ENCODE measurements at places on chromosomes 6 and 20.

DNA sequence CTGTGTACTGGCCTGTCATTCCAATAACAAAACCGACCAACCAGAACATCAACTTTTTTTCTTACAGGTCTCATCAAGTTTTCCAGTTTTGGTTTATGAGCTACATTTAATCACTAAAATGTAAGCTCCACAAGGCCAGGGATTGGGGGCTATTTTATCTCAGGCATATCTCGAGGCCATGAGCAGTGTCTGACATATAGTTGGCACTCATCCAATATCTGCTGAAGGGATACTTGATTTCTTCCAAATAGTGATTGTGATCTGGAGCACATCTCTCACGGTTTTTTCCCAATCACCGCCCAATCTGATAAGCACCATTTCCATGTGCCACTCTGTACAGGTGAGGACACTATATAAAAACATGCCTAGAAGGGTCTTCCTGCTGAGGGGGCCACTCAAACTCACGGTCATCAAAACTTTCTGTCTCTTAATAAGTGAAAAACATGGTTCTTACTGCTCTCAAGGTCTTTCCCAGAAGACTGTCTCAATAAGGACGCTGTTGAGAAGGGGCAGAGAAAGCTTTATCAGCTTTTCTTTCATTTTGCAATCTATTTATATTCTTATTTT, 65.5 kb downstream of the MAN1A1 start:
- DNase-seq: no peak

DNA sequence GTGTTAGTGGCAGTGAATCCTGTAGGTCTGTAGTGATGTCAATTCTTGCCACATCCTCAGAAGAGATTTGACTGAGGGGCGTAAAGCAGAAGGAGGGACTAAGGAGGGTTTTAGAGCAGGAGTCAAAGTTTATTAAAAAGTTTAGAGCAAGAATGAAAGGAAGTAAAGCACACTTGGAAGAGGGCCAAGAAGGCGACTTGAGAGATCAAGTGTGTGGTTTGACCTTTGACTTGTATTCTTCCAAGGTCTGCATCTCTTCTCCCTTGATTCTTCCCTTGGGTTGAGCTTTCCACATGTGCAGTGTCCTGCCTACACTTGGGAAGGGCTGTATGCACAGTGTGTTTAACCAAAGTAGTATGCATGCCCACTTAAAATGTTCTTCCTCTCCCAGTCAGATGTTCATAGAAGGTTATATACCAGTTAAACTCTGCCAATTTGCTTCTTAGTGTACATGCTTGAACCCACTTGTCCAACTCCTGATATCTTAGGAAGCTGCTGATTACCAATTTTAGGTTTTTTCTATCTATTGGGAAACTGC, 627.6 kb downstream of the MMUT start:
- DNase-seq: no peak

DNA sequence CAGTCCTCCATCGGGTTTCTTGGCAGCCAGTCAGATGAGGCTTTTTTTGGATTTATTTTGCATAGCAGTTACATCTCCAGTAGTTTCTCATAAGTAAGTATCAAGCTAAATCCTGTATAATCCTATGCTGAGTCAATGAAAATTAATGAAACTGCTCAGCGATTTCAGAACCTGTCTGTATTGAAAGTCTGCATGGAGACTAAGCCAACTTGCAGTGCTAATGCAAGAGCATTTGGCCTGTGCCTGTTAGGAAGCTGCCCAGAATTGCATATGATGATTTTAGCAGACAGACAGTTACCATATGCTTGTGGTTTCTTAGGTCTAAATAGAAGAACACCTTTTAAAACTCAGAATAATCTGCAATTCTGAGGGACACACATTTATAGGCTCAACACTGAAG, 25.2 kb upstream of the LRRN4 start:
- DNase-seq: no peak

- DNase-seq: no peak
Measured at GRCh38 chr6:108468346-108468745, 92.4 kb upstream of the FOXO3 start.

GRCh38 chr6:31332637-31333602, 24.1 kb downstream of the HLA-B start:
- no peak for DNase-seq

- no peak for DNase-seq
Measured at GRCh38 chr20:63497138-63497945, 1.5 kb downstream of the EEF1A2 start.

DNA sequence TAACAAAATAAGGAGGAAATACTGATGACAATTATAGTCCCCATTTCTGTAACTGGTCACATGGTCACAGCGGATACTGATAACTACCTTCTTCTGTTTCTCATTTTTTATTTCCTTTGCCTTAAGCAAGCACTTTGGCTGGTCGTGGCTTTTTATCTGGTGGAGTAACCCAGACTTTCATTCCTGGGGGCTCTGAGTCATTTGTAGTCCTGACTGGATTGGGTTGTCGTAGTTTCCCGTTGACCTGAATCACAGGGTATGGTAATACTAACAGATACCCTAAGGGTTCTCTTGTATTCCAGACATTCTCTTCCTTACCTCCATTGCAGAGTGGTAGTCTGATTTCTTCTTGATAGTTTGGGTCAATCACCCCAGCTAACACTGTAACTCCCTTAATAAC, 500.3 kb upstream of the ADGRB3 start:
- no peak for DNase-seq

GRCh38 chr6:142821860-142822259, 123.1 kb downstream of the HIVEP2 start:
- no peak for DNase-seq

GRCh38 chr6:33992191-33992590, 153.7 kb downstream of the GRM4 start:
- DNase-seq: no peak

GRCh38 chr6:105431226-105431625, 28.3 kb upstream of the PREP start:
- DNase-seq: no peak

DNA sequence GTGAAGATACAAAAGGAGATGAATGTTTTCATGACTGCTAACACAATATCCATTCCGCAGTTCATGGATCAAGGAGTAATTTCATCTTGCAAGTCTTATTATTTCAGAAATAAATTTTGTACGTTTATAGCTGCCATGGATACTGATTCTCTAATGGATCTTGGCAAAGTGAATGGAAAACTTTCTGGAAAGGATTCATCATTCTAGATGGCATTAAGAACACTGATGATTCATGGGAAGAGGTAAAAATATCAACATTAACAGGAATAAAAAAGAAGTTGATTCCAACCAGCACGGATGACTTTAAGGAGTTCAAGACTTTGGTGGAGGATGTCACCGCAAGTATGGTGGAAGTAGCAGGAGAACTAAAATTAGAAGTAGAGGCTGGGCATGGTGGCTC, 2.8 kb downstream of the HUS1B start:
- DNase-seq: no peak

DNA sequence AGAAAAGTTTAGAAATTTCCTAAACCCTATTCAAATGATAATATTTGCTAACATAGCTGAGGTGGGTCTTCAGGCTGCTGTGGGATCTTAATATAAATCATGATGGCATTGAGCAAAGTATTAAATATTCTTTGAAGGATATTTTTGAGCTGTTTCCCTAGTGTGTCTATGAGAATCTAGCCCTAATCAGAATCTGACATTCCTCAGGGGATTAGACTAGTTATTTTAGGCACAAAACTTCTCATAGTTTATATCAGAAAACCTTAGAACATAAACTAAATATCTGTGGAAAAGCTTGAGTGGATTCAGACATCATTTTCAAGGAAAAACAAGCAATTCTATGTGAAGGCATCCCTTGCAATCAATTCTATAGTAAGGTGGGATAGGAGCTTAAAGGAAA, 594.5 kb downstream of the RFPL4B start:
- DNase-seq: no peak

- no peak for DNase-seq
Measured at GRCh38 chr20:23880417-23880816, 869 bp upstream of the CST5 start.

DNA sequence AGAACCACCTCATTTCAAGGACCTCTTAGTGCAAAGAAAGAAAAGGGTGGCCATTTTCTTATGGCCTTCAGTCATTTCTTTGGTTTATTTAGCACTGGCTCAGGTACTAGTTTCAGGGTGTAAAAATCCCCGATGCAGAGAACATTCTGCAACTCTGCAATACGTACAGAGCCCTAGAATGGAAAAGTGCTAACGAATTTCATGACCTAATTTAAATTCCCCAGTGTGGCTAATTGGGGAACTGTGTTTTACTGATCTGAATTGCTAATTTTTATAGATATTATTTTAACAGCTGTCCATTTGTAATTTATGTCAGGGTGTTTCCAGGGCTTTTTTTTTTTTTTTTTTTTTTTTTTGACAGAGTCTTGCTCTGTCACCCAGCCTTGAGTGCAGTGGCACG, 160.7 kb downstream of the UST start:
- no peak for DNase-seq

GRCh38 chr20:63658749-63659187, 656 bp downstream of the RTEL1 start:
- no peak for DNase-seq

- DNase-seq: no peak
Measured at GRCh38 chr6:5294392-5295211, 33.3 kb downstream of the FARS2 start.

DNA sequence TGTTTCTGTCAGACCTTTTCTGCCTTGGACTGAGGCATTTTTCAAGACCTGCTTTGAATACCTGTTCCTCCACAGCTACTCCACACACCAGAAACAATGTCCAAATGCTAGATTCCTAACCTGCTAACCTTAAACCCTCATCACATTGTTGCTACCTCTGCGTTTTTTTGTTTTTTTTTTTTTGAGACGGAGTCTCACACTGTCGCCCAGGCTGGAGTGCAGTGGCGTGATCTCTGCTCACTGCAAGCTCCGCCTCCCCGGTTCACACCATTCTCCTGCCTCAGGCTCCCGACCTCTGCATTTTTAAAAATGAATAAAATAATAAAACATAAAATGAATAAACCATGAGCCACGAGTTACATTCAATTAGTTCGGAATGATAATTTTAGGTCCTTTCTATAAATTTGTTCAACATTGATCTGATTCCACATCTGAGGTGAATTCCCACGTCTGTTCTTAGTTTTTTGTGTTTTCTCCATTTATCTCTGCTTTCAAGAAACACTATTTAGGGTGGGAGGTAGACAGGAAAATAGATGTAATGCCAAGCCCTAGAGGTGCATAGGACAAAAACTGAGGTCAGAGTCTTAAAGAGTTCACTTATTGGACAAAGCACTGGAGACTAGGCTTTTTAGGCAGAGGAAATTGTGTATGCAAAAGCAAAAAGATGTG, 1.3 kb downstream of the C6orf89 start:
- no peak for DNase-seq

GRCh38 chr6:148455674-148456558, 113.3 kb downstream of the SASH1 start:
- no peak for DNase-seq

DNA sequence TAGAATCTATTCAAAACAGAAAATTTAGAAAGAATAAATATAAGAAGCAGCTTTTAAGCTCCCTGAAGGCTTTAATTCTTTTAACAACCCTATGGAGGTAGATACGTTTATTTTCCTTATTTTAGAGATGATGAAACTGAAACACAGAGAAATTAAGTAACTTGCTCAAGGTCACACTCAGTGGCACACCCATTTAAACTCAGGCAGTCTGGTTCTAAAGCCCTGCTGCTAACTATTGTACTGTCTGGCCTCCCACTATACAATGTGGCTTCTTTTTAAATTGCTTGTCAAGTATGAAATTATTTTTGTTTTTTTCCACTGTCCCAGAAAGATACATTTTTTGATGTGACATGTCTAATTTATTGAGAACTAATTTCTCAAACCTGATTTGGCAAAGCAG, 55.7 kb downstream of the FAM217A start:
- DNase-seq: no peak

DNA sequence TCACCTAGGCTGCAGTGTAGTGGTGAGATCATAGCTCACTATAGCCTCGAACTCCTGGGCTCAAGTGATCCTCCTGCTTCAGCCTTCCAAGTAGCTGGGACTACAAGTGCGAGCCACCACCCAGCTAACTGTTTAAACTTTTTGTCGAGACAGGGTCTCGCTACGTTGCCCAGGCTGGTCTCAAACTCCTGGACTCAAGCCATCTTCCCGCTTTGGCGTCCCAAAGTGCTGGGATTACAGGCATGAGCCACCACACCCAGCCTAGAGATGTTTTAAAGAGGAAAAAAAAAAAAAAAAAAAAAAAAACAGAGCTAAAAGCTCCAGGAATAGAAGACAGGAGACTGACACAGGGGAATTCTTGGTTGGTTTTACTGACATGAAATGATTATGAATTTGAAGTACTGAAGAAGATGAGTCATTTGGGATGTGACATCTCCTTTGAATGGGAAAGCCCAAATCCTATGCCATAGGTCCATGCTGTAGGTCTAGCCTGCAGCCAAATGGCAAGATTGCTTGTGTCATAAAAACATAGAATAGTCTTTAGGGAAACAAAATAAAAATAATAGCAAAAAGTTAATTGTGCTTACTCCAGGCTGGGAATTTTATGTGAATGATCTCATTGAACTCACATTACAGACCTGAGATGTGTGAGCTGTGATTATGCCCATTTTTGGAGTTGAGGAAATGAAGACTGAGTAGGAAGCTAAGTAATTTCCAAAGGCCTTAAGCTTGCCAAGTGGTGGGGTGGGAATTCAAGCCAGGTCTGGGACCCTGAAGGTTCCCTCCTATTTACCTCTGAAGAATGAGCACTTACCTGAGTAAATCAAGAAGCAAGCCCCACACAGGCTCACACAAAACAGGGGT, 24.3 kb upstream of the NHSL1 start:
- no peak for DNase-seq

DNA sequence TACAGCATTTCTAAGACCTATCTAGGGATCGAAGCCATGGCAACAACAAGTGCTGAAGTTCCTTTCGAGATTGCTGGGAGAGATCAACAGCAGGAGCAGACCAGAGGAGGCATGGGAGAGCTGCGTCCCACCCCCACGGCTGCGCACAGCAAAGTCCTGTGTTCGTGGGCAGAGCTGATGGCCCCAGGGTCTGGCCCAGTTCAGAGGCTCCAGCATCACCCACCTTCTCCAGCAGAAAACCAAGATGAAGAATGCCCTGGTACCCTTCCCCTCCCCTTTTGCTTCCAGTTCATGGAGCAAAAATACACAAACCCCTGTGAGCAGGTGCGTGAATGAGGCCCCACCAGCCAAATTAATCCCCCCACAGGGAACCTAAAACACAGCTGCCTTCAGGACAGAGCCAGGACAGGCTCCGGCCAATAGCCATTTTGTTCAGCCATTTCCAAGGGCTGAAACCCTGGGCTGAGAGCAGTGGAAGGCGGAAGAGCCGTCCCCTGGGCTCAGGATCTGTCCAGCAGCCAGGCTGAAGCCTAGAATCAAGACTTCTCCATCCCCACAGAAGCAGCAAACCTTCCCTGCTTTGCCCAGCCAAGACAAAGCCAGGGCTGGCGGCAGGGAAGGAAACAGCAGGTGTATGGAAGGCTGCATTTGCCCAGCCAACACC, 102.8 kb downstream of the PREX1 start:
- no peak for DNase-seq

DNA sequence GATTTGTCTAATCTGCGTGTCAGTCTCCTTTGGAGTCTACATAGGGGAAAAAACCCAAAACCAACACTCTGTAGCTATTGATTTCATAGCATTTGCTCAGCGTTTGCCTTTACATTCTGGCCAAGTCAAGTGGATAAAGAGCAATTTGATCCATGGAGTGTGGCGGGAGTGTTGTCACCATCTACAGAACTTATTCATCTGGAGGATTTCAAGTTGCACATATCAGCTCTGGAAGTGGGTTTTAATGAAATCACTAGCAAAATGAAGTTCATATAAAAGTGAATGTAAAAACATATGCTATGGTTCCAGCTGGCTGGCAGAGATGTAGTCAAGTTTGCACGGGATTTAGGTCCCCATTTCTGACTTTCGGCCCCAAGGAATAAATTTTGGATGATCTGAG, 219.7 kb upstream of the SUPT3H start:
- DNase-seq: no peak

Measured in stimulated activated CD8-positive, alpha-beta memory T cell treated with anti-CD3 and anti-CD28 coated beads, Interleukin-7, amount 100 ng/mL, for 1 hour (primary cell).